ENCODE measurements at places on chromosomes 5 and 9.

DNA sequence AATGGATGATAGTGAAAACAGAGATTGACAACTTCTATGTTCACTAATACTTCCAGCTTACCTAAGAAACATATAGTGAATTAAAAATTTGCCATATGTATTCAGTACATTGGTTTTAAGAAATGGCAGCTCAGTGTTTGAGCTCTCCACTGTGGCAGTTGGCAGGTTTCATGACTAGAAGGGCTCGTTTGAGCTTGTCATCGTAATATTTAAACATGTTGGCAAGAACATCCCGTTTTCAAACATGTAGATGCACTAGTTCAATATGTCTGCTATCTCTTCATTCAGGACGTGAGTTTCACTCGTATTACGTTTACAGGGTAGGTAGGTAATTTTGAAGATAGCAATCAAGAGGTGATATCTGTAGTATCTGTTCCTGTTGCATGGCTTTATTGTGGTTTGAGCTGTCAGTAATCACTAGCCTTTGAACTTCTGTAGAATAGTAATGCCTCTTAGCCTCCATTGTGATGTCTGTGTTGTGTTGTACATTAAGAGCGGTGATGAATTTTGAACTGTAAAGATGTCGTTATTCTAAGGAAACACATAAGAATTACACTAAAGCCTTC lies 74.8 kb downstream of the NLN start:
- DNase-seq, result no peak

GRCh38 chr5:68942169-68942568 lies 151.6 kb upstream of the SLC30A5 start:
- no peak for DNase-seq

DNA sequence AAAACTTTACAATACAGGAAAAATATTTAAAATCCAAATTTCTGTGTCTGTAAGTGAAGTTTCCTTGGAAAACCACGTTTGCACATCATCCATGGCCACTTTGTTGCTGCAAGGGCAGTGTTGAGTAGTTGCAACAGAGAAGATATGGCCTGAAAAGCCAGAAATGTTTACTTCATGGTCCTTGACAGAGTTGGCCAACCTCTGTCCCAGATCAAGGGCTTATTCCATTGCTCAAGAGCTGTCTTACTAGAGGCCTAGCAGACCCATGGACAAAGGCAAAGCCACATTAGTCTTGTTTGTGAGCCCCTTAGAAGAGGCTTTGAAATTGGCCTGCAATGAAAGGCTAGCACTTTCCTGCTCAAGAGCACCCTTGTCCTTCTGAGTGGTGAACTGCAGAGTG lies 119.4 kb downstream of the GAS1 start:
- no peak for DNase-seq

GRCh38 chr5:68727931-68728330 lies 365.9 kb upstream of the SLC30A5 start:
- DNase-seq, result no peak

DNA sequence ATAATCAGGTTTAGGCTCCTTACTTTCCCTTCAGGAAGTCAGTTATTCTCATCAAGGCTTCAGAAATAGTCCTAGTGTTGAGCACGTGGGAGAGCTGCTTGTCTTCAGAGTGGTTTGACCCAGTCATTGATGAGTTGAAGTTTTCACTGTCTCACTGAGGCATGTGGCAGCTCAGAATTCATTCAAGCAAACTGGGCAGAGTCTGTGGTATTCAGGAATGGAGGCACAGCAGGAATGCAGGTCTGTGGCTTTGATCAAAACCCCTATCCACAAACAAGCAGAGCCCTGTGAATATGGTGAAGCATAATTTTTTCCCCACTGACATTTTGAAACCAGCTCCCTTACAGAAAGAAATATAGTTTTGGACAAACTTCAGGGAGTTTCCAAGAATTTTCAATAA lies 207.3 kb downstream of the CD180 start:
- no peak for DNase-seq

DNA sequence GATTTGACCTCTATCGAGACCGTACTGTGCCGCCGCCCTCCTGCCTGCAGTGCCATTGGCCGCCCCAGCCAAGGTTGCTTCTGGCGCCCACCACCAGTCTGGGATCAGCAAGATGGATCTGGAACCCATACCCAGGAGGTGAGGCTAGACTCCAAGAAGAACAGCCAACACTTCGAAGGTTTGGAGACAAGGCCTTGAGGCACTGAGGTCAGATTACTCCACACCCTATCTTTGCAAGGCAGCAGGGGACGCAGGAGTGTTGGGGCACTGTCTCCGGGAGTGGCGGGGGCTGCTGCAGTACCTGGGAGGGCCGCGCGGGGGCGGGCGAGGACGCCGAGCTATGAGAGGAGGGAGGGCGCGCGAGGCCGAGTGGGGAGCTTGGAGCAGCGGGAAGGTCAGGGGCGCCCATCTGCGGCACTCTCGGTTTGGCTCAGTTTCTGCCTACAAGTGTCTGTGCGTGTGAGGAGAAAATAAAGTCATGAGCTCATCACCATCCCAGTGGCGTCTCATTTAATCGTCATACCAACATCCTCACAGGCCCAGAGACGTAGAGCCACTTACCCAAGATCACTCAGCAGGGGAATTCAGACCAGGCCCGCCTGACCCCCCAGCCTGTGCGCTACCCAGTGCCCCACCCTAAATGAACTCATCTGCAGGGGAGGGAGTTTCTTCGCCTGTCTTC lies 20.5 kb upstream of the PSD2 start:
- DNase-seq, result peak; percentile 80

DNA sequence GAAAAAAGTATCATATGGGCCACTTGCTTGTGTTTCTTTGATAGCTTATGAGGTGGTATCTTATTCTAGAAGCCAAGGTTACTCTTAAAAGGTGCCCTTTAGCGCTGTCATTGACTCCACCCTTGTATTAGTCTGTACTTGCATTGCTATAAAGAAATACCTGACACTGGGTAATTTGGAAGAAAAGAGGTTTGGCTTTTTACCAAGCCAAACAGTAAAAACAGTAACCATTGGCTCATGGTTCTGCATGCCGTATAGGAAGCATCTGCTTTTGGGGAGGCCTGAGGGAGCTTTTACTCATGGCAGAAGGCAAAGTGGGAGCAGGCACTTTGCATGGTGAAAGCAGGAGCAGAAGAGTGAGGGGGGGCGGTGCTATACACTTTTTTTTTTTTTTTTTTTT lies 87.4 kb downstream of the TEK start:
- no peak for DNase-seq

- DNase-seq, result peak; percentile 33
Measured at GRCh38 chr5:66828548-66829357, 232.6 kb downstream of the MAST4 start.

GRCh38 chr9:117869712-117870111 lies 165.5 kb downstream of the TLR4 start:
- no peak for DNase-seq

GRCh38 chr5:81161012-81161601 lies 72.0 kb upstream of the CKMT2 start:
- no peak for DNase-seq

DNA sequence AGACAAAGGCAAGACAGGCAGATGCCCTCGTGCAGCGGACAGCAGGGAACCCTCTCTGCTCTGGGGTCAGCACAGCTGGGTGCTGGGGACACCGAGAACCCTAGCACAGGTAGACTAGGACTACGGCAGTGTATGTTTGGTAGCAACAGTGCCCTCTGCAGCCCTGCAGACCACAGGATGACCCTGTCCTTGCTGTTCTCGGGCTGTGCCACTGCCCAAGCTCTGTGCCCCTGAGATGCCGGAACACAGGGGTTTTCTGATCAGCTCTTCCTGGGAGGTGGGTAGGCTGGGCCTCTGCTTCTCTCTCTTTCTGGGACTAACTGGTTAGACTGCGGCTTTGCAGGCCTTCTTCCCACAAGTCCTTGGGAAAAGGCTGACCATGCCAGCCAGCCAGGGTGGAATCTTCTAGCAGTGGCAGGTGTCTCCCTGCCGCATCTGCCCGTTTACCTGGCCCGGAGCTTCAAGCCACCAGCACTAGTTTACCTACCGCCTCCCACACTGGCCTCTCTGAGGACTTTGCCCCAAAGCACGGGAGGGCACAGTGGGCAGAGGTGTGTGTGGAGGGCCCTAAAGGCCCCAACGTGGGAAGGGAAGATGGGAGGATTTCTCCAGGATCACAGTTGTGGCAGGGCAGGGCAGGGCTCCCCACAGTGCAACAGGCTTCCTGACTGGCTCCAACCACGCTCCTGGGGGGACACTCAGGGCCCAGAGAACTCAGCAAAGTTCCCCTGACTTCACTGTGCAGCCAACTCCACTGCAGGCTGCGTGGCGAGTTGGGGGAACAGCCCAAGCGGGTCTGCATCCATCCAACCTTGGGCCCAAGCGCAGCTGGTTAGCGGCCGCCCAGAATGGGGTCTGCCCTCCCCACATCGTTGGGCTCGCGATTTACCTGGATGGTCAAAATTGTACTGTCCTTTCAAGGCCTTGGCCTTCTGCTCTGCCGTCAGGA lies 1.2 kb downstream of the UCK1 start:
- no peak for DNase-seq

DNA sequence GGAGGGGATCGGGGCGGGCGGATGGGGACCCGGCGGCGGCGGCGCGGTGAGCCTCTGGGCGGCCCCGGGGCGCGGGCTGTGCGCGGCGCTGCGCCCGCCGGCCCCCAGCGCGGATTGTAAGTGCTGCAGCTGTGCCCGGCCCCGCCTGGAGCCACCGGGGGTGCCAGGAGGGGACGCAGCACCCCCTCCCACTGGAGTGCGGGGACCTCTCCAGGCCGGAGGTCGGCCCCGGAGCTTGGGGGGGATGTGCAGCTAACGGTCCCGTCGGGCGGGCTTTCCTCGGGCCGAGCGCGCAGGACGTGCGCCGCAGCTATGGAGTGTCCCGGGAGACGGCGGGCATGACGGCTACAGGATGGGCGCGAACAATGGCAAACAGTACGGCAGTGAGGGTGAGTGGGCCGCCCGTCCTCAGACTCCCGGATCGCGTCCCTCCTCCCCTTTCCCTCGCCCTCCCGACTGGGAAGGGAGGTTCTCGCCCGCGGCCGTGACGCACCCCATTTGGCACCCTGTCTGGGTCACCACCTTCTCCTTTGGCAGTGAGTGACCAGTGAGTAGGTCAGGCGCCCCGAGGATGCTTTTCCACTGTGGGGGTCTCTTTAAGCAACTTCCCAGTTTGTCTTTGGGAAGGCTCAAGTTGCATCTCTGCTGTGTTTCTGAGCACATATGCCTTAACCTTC lies 483 bp downstream of the FBXL7 start:
- DNase-seq, result peak; percentile 76
